ENCODE measurements at places on chromosomes 4 and X.

GRCh38 chr4:6902318-6903042 lies 7.1 kb upstream of the TBC1D14 start:
- DNase-seq: no peak

DNA sequence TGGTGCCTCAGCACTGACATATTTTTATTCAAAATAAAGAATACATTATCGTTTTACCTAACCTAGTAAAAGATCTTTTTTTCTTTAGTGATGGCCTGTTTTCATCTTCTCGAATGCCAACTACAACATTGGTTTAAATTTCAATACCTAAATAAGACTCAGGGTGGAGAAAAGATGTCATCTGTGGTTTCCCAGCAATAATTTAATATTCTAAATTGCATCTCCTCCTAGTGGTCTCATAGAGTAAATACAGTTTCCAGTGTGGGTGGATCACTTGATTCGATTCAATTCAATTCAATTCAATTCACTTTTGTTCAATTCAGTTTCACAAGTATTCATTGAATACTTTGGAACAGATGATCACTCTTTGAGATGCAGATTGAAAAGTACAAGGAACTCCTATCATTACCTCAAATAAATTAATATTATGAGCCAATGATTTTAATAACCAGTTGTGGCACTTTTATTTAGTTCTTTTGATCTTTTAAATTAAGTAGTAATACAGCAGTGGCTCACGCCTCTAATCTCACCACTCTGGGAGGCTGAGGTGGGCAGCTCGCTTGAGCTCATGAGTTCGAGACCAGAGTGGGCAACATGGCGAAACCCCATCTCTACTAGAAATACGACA lies 427.2 kb downstream of the FAT4 start:
- DNase-seq: no peak

- no peak for DNase-seq
Observed at GRCh38 chr4:75655562-75655961, 17.6 kb downstream of the G3BP2 start.

GRCh38 chr4:183989461-183989860 lies 84.4 kb downstream of the STOX2 start:
- DNase-seq: no peak

DNA sequence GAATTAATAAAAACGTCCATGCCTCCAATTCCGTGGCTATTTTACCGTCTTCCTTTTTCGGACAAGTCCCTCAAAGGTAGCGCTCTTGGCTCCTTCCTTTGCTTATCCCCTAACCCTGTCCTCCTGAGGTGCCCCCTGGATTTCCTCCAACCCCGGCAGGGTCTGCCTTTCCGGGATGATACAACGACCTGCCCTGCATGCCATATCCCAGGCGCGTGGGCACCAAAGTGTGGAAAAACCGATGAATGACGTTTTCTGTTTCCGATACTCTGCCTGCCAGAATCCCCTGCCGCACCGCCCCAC lies 706 bp upstream of the CSTF2 start:
- DNase-seq: no peak
